ENCODE measurements at places on chromosomes 7 and 10.

DNA sequence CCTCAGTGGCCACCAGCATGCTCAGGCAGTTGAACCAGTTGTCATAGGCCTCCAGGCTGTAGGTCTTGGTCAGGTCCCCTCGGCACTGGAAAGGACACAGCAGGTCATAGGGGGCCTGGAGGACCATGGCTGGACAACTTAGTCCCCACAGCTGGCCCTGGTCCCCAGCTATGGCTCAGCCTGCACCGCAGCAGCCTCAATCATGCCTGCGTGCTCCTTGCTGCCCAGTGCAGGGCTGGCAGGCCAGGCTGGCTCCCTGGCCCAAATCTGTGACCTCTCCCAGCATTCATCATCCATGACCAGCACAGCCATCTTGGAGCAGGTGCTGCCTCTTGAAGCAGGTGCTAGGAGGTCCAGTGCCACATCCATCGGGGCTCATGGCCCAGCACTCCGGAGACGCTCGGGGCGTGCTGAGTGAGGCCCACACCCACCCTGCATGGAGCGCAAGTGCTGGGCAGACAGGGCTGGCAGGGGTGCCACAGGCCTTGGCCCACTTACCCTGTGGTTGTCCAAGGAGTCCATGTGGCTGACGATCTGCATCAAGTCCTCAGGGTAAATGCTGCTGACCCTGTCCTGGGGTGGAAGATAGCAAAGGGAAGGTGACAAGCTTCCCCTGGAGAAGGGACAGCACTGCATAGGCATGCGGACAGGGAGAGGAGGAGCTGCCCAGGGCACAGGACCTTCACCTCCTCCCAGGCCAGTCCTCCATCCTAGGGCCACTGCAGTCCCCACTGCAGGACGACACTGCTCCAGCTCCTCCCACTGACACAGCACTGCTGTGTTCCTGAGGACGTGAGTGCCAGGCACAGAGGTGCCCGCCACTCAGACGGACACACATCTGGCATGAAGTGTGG, 61.7 kb downstream of the CSGALNACT2 start:
- no peak for DNase-seq

DNA sequence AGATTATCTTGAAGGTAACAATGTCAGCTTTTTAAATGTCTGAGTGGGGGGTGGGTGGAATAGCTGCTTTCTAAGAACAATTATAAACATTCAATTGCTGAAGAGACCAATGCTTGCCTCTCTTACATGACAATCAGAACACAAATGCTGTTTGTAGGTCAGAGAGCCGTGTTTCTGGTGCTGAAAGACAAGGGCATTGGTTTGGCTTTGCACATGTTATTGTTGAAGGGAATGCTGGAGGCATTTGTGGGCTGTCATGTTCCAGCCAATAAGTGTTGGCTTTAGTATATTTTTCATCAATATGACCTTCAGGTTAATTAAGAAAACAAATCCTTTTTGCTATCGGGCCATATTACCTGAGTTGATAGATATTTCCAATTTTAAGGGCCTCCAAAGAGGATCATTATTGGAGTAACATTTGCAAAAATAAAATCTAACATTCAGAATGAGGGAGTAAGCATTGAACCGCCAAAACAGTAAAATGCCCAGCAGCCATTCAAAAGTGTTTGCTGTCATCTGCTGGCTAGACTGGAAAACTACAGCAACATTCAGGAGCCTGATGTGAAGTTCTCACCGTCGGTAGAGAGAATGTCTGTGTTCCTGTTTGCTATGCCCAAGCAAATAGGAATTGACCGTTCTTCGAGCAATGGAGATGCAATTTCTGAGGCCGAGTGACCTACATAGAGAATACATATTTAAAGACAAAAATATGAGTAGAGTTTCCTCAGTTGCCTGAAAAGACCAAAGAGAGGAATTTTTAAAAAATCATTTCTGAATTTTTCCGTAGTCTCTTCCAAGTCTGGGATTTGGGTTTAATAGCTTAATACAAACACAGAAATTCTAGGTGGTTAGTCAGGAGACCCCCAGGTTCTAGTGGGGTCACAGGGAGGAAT, 118.9 kb downstream of the APBB1IP start:
- peak; percentile 3 for DNase-seq

DNA sequence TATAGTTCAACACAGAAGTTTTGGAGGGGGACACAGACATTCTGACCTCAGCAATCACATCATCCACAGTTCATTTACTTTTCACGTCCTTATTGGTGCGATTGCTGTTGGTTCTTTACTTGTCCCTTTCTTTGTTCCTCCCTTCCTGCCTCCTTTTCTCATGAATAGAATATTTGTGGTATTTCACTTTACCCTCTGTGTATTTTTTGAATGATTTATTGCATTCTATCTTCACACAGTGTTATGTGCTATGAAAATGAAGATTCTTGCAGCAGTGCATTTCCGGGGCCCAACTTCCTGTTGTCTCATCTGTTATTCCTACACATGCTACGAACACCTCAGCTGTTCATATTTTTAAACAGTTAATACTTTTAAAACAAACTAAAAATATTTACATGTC, 179.6 kb downstream of the ZMYND11 start:
- DNase-seq: peak; percentile 18

DNA sequence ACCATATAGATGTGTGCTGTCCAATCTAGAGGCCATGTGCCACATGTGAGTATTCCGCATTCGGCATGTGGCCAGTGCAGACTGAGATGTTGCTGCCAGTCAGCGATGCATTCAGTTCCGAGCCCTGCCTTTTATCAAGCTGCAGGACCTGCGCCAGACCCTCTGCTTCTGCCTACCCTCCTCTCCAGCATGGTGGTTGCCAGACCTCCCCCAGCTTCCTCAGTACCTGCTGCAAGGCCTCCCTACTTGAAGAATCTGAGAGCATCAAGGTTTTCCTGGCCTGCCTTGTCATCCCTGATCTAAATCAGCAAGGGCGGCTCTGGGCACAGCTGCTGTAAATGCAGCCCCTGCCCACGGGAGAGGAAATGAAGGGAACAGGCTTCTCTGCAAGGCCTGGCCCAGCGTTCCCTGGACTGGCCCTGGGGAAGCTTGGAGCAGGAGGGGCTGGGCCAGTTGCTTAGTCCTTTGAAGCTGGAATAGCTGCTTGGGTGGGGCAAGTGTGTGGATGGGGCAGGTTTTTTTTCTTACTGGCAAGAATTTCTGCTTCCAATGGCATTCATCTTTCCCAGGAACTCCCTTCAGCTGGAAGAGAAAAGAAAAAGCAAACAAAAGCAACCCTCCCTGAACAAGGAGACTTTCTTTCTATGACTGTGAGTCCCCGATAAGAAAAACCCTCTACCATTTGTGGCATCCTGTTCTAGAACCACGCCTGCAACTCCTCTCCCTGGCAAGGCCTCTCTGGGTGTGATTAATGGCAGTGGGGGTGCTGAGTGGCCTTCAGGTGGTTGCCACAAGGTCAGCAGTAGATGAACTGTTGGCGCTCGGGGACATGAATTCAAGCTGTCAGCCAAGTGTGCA, 93.0 kb downstream of the NHLRC2 start:
- no peak for DNase-seq

- DNase-seq: no peak
Measured at GRCh38 chr10:62426600-62426999, 52.4 kb downstream of the ZNF365 start.

GRCh38 chr7:71733107-71733870, 601.3 kb downstream of the GALNT17 start:
- no peak for DNase-seq

DNA sequence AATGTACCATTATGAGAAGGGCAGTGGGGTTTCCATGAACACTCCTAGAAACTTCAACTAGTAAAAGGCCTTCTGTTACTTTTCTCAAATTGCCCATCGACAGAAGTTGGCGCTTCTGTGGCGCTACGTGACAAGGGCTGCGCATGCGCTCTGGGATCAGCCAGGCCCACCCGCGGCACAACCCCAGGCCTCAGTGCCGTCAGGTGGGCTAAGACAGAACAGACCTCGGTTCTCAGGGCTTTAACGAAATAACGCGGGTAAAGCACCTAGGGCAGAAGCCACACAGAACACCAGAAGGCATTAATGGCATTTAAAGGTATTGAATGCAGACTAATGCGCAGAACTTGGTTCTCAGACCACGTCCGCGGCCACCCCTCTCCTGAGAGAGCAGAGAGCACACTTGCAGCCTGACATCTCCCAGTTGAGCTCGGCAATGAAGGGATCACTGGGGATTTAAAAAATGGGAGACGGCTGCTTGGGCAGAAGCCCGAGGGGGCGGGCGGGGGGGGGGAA, 67.6 kb upstream of the CTNNA3 start:
- peak; percentile 23 for DNase-seq

GRCh38 chr10:125788156-125789034, 12.8 kb upstream of the MMP21 start:
- DNase-seq: no peak

GRCh38 chr10:62426086-62426485, 51.9 kb downstream of the ZNF365 start:
- peak; percentile 51 for DNase-seq

DNA sequence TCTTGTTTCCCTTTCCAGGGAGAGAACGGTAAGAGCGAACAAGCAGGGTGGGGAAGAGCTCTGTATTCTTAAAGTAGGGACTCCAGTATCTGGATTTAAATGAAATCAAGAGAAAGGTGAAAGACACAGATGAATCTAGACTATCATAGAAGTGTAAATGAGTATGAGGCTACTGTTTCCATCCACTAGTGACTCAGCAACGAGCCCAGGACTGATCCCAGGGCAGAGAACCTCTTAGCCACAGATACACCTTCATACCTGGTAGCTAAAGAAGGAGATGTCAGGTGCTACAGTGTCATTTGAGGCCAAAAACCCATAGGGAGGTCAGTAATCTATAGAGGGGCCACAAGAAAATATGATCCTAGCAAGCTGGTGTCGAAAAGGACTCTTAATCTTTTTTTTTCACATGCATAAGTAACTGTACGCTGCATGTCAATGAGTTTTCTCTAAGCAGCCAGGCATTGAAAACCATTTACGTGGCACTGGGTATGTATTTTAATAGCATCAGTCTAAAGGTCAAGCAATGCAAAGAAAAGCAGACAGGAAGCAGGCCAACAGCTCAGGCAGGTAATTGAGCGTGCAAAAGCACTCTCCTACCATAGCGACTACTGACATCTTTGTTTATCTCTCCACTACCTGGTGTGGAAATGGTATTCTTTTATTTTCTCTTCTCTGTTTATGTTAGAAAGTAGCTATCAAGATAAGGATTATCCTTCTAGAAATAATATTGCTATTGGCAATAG, 91.5 kb upstream of the EGR2 start:
- DNase-seq: no peak

DNA sequence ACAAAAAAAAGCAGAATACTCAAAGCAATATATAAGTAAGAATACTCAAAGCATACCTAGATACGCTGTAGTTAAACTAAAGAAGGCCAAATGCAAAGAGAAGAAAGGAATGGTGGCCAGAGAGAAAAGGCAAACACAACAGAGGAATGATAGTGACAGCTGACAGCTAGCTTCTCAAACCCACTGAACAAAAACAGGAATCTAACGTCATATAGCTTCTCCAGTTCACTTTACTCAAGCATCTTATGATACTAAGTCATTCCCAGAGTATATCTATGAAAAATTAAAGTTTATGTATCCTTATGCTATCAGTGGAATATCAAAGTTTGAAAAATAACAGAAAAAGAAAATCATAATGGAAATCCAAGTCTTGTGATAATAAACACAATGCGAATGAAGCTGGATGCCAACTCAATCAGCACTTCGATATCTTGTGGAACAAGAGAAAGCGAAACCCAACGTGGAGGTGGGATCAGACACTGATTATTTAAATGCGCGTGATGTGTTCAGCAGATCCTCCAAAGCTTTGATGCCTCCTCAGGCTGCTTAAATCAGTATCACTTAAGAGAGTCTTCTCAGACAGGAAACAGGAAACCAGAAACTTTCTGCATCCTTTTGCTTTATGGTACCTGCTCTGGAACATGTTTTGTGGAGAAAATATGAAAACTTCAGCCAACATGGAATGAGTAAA, 102.8 kb downstream of the PIP4K2A start:
- no peak for DNase-seq

- DNase-seq: no peak
Measured at GRCh38 chr7:101632641-101633040, 3.5 kb upstream of the MYL10 start.

DNA sequence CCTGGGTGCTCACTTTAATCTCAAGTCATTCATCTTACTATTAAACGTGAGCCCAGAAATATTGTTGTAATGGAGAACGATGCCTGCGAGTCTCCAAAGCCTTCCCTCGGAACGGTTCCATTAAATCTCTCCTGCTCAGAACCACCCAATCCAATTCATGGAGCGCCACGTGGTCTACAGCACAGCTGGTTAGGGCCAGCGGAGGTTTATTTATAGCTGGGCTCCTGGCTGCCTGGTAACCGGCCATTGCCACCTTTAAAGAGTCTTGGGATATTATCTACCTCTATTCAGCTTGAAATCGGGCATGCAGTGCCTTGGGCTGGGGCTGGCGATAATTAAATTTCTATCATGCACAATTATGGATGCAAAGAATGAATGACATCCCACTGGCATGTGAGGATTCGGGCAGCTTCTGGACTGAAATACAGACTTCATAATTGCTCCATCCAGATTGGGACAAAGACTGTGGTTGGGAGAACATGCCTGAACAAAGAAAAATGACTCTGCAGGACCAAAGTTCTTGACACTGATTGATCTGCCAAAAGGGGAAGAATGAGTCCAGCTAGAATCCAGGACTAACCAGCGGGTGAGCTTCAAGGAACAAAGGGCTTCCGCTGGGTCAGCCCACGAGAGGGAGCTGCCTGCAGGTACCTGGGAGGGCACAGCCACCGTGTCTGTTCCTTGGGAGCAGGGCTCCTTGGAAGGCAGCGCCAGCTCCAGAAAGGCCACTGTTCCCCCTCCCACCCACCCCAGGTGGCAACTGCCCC, 7.3 kb downstream of the FAM20C start:
- no peak for DNase-seq

DNA sequence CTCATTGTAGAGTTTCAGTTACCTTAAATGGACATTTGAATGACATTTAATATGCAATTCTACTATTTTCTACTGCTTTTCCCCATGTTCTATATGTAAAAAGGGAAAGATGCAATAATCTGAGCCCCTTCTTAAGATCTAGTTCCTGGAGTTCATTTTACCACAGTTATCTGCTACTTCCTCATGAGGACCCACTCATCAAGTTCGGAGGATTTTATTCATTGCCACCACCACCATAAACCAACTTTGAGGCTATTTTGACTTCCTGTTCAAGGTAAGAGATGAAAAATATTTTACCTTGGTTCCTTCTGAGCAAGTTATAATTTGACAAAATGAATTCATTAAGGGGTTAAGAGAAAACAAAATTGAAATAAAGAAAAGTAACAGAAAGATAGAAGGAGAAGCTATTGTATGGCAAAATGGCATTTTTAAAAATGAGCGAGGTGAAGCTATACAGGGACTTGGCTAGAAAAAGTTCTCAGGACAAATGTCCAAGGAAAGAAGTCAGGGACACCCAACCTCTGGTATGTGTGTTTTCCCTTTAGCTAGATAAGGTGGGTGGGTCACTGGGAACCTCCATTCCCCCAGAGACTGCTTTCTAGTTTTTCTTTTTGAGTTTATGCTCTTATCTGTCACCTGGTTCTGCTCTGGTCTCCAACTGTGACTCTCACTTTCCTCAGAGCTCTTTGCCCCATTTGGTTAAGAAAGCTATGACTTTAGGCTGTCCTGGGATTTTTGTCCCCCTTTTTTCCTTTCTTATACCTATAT, 14.9 kb upstream of the FAM3C start:
- DNase-seq: no peak

GRCh38 chr10:34916314-34916713, 101.2 kb upstream of the PARD3 start:
- peak; percentile 87 for DNase-seq

GRCh38 chr7:152596824-152597223, 79.1 kb downstream of the XRCC2 start:
- DNase-seq: no peak
